HT1080 (cell line): ENCODE measurements at places on chromosomes 1 and 21.
A peak's percentile ranks its signal among the peaks of the same experiment; 100 is the strongest.

GRCh38 chr1:15684468-15685291, 560 bp downstream of the PLEKHM2 start:
- DNase-seq = peak; percentile 20

- DNase-seq = no peak
Observed at GRCh38 chr1:196415978-196416377, 192.3 kb downstream of the KCNT2 start.

DNA sequence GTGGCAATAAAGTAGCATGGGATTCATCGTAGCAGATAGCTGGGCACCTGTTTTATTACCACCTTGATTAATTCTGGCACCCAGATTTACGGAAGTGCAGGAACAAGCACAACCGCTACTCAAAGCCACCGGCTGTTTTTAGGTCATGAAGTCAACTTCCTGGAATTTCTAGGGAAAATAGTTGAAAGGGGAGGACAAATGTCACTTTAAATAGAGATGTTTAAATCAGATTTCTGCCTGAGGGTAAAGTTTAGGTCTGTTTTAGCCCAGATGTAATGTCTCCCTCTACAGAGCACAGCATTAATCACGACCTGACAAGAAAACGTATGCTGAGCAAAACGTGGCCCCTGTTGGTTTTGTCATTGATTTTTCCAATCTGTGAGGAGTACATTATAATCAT, 8.0 kb downstream of the ADGRL2 start:
- DNase-seq = no peak

- DNase-seq = no peak
Observed at GRCh38 chr1:226732856-226733291, 6.2 kb downstream of the ITPKB start.

- DNase-seq = no peak
Observed at GRCh38 chr1:209158851-209159250, 424.7 kb upstream of the CAMK1G start.

DNA sequence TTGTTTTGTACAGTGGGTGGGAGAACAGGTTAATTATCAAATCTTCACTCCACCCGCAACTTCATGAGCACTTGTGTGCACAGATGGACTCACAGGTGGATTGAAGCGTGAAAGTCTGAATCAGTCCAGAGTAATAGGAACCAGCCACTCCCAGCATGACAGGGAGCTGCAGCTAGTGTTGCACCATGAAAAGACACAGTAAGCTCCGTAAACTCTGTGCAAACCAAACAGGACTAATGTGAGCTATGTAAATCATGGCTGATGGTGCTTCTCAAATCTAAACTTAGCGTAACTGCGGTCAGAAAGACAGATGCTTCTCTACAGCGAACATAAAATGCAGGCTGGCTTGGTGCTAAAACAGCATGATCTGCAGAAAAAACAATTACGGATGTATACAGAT, 114.4 kb downstream of the CENPF start:
- DNase-seq = no peak

DNA sequence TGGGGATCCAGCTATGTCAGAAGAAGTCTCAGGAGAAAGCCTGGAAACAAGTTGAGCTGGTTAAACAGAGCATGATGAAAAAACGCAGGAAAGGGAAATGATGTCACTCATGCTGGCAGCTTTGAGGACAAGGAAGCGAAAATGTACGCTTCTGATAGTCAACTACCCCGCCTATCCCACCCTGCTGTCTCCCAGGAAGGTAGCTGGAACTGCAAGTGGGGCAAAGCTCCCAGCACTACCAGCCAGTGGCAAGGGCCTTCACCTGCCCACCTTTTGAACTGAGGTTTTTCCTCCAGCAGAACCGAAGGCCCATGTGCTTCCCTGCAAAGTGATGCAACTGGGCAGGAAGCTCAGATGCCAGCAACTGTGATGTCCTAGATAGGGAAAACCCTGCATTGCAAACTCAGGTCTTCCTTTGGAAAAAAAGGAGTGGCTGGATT, 6.3 kb upstream of the IL20 start:
- DNase-seq = no peak

DNA sequence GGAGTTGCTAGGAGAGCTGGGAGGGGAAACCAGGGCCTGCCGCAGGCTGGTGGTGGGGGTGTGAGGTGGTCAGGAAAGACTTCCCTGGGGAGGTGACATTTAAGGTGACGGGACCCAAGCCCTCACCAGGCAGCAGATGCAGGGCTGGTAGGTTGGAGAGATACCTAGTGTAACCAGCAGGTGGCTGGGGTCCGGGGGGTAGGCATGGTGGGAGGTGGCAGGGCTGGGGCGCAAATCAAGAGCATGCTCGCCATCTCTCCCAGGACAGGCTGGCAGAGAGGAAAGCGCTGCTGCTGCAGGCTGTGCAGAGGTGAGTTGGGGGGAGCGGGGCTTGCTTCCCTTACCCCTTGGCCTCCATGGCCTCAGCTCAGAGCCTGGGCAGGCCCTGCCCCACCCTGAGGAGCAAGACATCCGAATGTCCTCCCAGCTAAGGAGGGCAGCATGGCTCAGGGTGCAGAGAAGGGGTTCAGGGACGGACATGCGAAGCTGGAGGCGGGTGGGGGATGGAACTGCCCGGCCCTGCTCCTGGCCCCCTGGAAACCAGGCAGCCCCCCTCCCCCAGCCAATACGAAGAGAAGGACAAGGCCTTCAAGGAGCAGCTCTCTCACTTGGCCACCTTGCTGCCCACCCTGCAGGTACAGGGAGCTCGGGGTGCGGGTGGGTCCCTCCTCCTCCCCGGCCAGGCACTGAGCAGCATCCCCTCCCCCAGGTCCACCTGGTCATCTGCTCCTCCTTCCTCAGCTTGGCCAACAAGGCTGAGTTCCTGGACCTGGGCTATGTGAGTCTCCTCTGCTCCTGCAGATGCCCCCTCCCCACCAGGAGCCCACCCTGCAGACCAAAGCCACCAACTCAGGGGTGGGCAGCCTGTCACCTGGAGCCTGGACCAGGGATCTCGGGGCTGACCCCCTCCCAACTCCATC, 4.0 kb downstream of the RNF207 start:
- no peak for DNase-seq

DNA sequence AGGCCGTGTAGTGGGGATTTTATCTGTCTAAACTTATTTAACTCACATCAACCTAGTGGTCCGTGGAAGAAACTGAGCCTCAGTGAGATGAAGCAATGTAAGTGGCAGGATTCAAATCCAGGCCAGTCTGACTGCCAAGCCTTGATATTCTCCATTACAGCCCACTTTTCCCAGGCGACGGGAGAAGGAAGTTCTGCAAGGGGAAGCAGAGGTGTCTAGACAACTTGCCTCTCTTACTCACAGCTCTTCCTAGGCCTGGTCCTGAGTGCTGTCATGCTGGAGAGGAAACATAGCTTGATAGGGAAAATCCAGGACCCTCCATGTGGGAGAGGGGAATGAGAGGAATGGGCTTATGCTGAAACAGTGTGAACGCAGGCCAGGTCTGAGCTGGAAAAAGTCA, 9.1 kb downstream of the CTSE start:
- DNase-seq = no peak

DNA sequence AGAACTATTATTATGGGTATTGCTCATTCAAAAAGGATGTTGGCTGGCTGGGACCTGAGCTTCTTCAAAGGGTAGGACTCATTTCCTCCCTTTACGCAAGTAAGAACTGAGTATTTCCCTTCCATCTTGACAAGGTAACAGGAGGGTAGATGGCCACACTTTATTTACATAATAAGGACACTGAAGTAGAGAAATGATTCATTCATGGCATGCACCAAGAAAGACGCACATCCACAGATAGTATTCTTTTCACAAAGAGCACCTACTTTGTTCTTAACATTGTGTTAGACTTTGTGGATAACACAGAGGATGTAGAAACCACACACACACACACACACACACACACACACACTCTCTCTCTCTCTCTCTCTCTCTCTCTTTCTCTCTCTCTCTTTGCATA, 82.9 kb downstream of the FAM78B start:
- DNase-seq = peak; percentile 81

- DNase-seq = no peak
Observed at GRCh38 chr1:184972315-184973055, 1.8 kb downstream of the NIBAN1 start.

DNA sequence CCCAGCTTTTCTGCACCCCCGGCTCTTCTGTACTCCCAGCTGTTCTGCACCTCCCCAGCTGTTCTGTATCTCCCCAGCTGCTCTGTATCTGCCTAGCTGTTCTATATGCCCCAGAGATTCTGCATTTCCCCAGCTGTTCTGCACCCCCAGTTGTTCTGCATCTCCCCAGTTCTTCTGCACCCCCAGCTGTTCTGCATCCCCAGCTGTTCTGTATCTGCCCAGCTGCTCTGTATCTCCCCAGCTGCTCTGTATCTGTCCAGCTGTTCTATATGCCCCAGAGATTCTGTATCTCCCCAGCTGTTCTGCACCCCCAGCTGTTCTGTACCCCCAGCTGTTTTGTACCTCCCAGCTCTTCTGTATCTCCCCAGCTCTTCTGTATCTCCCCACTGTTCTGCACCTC, 41.1 kb downstream of the UMODL1 start:
- DNase-seq = no peak

- no peak for DNase-seq
Observed at GRCh38 chr1:20126041-20126805, 6.9 kb upstream of the PLA2G2D start.

DNA sequence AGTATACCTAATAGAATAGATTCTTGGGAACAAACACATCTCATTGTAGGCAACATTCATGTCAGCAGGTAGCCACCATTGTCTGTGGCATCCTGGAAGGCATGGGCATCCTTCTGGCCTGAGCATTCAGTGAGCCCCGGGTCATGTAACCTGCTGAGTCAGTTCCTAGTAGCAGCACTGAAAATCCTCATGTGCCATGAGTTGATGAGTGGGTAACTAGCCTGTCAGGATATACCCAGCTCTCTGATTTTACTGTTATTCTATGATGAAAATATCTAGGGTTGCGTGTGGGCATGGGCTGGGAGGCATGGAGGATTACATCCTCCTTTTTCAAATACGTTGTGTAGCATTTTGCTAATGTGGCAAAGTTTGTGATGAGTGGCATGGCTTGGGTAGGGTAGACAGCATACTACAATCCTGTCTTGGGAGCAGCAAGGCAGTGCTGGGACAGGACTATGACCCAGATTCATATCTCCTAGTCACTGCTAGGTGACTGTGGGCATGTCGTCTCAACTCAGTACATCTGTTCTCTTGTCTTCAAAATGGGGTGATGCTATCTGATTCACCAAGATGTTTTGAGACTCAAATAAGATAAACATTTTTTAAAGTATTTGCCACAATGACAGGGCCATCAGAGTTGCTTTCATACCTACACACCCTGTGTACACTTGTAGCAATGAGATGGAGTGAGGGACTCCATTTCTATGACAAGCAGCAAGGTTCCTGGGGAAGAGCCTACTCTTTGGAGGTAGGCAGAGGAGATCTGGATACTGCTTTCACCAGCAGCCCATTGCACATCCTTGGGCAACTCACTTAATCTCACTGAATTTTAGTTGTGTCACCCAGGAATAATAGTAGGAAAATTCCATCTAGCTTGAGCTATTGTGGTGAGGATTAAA, 62.5 kb downstream of the CD58 start:
- DNase-seq = no peak

GRCh38 chr21:42234041-42234440, 15.1 kb downstream of the ABCG1 start:
- DNase-seq = no peak

- no peak for DNase-seq
Observed at GRCh38 chr1:6207921-6208320, 2.0 kb downstream of the RNF207 start.

DNA sequence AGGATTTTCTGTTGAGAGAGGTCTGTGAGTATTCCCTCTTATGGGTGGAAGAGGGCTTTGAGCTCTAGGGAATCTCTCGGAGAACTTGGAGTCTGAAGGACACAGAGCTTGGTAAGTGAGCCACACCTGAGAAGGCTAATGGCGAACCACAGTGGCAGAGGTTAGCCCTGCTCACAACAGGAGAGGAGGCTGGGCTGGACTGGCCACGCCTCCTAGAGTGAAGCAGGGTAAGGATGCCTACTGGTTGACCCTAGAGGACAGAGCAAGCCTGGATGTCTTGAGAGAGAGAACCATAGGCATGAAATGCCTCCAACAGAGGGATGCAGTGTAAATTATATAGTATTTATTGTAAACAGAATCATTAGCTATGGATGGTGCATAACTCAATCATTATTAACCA, 232.6 kb downstream of the PCP4 start:
- no peak for DNase-seq

- DNase-seq = no peak
Observed at GRCh38 chr1:29245261-29245660, 8.9 kb downstream of the PTPRU start.

DNA sequence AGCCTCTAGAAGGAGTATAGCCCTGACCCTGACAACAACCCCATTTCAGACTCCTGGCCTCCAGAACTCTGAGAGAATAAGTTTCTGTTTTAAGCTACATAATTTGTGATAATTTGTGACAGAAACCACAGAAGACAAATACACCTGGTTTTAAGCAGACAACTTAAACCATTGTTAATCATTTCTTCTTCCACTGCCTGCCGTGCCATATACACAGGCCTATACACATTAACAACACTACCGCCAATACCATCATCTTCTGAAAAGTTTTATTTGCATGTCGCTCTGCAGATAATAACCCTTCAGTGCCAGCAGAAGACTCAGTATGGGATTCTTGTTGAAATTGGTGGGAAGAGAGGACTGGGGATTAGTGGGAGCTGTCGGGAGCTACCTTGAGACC, 39.9 kb upstream of the KRTAP19-8 start:
- DNase-seq = no peak

GRCh38 chr1:145884675-145885074, 991 bp downstream of the ANKRD35 start:
- peak; percentile 76 for DNase-seq

DNA sequence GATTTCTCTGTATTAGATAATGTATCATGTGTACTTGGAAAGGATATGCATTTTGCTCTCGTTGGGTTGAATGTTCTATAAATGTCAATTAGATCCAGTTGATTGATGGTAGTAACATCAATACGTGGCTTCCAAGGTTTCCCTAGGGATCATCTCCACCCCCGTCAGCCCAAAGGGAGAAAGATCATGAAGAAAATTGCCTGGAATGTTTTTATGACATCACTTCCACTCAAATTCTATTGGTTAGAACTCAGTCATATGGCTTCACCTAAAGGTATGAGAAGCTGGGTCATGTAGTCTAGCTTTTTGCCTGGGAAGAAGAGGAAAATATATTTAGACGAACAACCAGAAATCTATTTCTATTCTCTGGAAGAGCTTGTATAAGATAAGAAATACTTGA, at the start of gene C1orf185:
Gene C1orf185 (plus strand): TSS at position 253 of the 400 bp plus-strand sequence. CDS start 6 bp downstream, at position 259.
- DNase-seq = no peak

DNA sequence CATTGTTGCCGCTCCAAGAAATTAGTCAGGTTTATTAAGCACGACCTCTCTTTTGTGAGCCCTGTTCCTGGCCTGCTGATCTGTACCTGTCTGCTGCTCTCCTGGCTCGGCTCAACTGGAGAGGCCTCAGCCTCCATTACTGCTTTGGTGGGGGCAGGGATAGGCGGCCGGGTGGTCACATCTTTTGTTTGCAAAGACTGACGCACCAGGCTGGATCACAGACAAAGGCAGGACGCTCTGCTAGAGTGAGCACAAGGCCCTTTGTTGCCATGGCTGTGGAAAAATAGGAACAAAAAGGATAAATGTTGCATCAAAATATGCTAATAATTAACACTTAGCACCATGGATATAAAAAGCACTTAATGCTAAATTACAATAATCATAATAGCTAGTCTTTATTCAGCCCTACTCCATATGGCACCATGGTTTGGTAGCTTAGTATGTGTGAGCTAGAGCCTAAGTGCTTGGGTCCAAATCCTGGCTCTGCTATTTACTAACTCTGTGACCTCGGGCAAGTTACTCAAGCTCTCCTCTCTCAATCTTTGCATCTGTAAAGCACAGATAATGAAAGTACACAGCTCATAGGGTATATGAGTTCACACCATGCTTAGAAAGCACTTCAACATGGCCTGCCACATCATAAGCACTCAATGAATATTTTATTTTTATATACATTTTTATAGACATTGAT, 28.9 kb upstream of the HPDL start:
- DNase-seq = no peak
